ENCODE measurements at places on chromosomes 11 and 22.

- DNase-seq, result no peak
Observed at GRCh38 chr22:42300259-42301076, 30.0 kb upstream of the TCF20 start.

- DNase-seq, result no peak
Observed at GRCh38 chr11:15935373-15935772, 421.0 kb downstream of the SOX6 start.

- DNase-seq, result no peak
Observed at GRCh38 chr11:92528001-92528400, 303.4 kb downstream of the FAT3 start.

GRCh38 chr22:24051568-24051967, 40.5 kb downstream of the CABIN1 start:
- no peak for DNase-seq

- no peak for DNase-seq
Observed at GRCh38 chr22:45771711-45772110, 100.1 kb downstream of the ATXN10 start.

DNA sequence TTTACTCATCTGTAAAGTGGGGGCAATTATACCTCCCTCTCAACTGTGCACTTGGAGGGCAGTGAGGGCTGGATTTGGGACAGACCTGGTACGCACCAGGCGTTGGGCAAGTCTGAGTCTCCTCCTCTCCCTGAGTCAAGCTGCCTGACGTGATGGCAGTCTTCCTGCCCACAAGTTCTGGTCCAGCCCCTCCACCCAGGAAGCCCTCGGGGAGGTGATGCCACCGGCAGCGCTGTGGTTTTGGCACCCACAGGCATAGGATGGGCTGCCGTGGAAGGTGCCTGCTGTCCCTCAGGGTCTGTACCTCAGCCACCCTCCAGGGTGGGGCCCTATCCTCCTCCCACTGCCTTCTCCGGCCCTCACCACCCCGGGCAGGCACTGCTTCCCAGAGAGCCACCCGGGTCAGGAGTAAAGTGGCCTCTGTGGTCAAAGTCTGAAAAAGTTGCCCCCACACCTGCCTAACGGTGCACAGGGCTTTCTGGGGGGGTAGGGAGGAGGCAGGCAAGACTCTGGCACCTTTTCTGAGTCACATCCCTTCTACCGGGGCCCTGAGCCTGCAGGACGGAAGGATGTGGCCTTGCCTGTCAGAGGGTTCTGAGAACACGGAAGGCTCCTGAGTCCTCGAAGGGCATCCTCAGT, 6.5 kb upstream of the APOBEC3H start:
- no peak for DNase-seq

DNA sequence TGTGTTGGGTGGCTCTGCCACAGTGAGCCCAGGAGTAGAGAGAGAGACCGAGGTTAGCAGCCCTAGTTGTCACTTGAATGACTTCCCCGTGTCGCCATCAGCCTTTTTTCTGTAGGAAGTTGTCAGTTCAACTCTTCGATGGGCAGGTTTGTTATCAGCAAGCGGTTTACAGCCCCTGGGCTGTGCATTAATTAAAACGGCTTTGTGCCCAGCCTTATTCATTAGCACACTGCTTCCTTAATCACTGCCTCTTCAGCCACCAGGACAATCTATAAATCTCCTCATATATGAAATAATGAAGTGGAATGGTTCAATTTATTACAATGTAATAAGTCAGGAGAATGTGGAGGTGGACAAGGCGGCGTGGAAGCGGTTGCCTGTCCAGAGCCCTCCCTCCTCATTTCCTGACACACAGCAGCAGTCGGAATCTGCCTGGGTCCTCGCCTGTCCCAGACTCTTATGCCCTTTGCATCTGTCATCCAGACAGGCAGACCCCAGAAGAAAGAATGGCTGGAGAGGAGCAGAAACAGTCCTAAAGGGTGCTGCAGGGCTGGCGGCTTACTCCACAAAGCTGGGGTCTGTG, 122.4 kb upstream of the OPCML start:
- DNase-seq, result no peak

DNA sequence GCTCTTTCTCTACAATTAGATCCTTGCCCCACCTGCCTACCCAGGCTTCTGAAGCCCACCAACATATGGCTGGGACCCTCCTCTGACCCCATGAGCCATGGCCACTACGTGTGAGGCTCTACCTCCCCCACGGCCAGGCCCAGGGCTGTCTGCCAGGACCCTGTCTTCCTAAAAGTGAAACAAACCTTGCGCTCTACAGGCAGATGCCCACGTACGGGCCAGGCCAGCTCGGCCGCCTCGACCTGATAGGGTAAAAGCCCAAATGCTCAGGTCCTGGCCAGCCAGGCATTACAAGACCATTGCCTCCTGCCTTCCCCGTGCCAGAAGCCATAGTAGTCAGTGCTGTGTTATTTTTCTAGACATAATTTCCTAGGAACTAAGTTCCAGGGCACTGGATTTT, 1496.4 kb downstream of the BRD1 start:
- no peak for DNase-seq

- peak; percentile 49 for DNase-seq
Observed at GRCh38 chr11:62601122-62601371, 618 bp downstream of the MTA2 start.

DNA sequence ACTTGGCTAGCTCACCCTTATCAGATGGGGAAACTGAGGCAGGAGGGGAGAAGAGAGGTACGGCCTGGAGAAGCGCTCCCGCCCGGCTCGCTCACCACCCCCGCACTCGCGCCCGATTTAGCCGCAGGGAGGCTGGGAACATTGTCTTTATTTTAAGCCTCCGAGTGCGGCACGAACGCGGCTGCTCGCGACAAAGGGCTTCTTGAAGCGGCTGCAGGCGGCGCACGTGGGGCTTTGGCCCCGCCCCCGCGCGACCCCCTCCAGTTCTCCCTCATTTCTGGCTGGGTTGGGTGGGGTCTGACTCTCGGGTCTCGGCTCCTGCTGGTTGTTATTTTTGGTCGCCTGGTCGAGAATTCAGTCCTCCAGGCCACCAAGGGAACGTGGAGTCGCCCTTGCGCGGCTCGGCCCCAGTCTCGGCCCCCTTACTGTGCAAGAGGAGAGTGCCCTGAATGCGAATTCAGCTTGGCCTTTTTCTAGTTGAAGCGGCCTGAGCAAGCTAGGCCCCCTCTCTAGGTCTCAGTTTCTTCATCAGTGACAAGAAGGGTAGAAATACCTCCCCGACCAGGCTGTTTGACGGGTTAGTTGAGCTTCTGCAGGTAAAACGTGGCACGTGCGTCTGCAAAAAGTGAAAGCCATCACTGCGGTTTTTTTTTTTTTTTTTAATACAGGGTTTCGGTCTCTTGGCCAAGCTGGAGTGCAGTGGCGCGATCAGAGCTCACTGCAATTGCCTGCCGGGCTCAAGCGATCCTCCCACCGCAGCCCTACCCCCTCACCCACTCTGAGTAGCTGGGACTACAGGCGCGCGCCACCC, 2.6 kb upstream of the CHRM1 start:
- no peak for DNase-seq

GRCh38 chr11:59679347-59679746, 10.5 kb upstream of the PATL1 start:
- DNase-seq, result no peak

- DNase-seq, result no peak
Observed at GRCh38 chr11:28636033-28636432, 527.8 kb downstream of the METTL15 start.

- DNase-seq, result peak; percentile 92
Observed at GRCh38 chr22:49724893-49725489, 102.7 kb downstream of the BRD1 start.

- DNase-seq, result no peak
Observed at GRCh38 chr22:37226514-37226913, 14.2 kb upstream of the SSTR3 start.

DNA sequence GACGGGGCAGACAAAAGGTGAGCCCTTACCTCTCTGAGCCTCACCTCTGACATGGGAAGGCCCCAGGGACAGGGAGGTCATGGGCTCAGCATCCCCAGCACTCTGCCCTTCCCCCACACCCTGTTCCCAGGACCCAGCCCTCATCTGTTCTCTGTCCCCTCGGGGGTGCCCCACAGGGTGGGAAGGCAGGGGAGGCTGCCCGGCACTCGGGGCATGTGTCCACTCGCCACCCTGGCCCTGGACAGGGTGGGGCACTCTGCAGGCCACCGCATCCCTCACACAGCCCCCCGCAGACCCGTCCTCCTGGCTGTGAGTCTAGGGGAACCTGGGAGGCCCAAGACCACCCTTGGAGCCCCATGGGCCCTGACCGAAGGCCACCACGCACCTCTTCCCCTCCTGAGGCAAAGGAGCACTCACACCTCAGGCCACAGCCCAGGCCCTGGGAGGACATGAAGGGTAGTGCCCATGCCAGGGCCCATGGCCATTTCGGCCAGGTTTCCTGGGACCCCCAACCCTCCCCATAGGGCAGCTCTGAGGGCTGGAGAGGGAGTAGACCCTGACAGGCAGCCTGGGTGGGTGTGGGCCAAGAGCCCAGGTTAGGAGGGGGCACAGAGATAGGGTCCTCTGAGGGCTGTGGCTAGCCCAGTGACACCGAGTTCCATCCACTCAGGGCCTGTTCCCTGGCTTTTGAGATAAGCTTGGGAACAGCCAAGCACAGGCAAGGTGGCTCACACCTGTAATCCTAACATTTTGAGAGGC, 193.1 kb downstream of the IGLL1 start:
- DNase-seq, result no peak

DNA sequence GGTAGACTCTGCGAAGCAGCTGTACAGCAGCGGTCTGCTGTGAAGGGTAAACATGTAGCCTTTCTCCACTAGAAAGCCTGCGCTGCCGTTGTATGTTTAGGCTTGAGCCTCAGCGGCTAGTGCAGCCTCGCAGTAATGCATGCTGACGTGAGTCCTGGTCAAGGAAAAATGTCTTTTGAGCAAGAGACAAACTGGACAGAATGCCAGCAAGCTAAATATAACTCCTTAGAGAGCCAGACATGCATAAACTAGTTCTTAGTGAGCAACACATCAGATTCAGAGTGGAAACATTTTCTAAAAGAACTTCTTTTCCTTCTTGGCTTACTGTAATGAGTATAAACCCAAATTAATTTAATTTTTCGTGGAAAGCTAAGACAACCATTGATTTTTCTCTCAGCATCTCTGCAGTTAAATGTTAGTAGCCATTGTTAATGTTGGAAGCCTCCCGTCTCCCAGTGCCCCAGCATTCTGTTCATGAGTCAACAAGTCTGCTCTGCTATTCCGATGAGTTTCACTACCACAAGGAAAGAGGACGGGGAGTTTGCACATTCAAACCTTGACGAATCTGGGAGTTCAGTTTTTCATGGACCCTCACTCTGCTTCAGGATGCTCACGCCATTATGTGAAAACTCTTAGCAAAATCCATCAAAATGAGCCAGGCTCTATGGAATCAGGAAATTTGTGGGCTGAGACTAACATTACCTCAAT, 51.4 kb downstream of the JAM3 start:
- no peak for DNase-seq

GRCh38 chr22:38799265-38800002, 5.5 kb upstream of the DNAL4 start:
- no peak for DNase-seq

DNA sequence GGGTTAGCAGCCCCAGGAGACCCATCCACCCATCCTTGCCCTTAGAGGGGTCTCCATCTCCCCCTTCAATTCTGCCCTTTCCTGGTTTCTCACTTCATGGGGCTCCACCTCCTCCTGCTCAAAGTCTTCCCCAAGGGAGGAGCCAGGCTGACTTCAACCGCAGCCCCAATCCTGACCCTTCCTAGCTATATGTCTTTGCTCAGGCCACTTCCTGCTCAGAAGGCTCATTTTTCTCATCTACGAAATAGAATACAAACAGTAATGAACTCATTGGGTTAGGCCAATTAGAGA, 24.5 kb downstream of the POU2AF1 start:
- DNase-seq, result no peak

- no peak for DNase-seq
Observed at GRCh38 chr11:124302347-124303125, 11.2 kb downstream of the OR8D1 start.

DNA sequence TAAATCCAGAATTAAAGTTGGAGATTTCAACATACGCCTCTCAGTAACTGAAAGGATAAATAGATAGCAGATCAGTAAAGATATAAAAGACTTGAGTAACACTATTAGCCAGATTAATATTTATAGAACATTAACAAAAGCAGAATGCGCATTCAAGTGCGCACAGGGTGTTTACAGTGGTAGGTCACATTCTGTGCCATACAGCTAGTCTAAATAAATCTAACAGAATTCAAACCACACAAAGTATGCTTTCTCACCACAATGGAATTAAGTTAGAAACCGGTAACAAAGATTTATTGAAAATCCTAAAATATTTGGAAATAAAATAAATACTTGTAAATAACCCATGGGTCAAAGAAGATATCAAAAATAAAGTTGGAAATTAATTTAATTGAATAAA, 341.0 kb downstream of the DYNC2H1 start:
- DNase-seq, result no peak

DNA sequence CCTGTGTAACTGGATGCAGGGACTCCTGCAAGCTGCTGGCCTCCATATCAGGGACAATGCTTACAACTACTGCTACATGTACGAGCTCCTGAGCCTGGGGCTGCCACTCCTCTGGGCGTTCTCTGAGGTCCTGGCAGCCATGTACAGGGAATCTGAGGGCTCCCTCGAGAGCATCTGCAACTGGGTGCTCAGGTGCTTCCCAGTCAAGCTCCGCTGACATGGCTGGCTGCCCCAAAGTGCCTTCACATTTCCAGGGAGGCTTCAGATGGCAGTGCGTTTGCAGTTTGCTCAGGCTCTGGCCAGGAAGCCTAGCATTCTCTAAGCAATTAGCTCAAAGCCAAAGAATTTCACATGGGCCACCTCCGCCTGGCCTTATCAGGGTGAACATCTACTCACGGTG, 117.4 kb upstream of the PARVA start:
- DNase-seq, result no peak

- DNase-seq, result no peak
Observed at GRCh38 chr22:16831257-16831656, 6.0 kb upstream of the XKR3 start.
